Activated naive CD4-positive, alpha-beta T cell treated with anti-CD3 and anti-CD28 coated beads for 36 hours (primary cell): ENCODE measurements at places on chromosomes 4 and X. TPM values are rescaled to one million over a fixed set of nuclear protein-coding genes. Genes with fewer than 3 reads are reported as not detected.

Gene APLN
- 0.15 TPM for total RNA-seq

Gene REPS2
- not detected for total RNA-seq

Gene KIT
- total RNA-seq = not detected

Gene PRDX4
- 40.0 TPM for total RNA-seq
